ENCODE measurements at places on chromosomes 11 and 22.

- peak; percentile 18 for DNase-seq
These were observed 18.4 kb downstream of the MS4A6E start for GRCh38 chr11:60345489-60345888.

DNA sequence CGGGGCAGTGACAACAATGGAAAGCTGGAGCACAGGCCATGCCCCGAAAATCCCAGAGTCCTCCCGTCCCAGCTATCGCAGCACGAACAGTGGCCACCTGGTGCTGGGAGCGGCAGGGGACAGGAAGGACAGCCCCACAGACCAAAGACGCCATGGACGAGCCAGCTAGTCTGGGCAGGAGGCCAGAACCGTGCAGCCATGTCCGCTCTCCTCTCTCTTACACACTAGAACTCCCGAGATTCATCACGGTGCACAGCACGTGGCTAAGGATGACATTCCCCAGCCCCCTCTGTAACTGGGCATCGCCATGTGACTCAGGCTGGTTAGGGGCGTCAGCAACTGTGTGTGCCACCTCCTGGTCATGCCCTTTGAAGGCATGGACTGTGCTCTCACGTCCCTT lies 4.6 kb downstream of the CDPF1 start:
- DNase-seq, result no peak

DNA sequence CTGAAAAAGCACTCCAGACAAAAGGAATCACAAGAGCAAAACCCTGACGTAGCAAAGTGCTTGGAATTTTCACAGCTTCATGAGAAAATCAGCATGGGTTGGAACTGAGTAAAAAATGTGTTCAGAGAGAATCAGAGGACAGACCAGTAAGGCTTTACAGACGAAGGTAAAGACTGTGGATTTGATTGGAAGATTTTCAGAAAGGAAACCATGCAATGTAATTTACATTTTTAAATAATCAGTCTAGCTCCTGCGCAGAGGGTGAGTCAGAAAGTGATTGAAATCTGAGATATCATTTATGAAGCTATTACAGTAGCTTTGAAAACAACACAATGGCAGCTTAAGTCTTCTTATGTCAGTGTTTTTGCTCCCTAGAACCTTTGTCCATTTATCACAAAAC lies 1122.3 kb downstream of the LRRC4C start:
- no peak for DNase-seq

DNA sequence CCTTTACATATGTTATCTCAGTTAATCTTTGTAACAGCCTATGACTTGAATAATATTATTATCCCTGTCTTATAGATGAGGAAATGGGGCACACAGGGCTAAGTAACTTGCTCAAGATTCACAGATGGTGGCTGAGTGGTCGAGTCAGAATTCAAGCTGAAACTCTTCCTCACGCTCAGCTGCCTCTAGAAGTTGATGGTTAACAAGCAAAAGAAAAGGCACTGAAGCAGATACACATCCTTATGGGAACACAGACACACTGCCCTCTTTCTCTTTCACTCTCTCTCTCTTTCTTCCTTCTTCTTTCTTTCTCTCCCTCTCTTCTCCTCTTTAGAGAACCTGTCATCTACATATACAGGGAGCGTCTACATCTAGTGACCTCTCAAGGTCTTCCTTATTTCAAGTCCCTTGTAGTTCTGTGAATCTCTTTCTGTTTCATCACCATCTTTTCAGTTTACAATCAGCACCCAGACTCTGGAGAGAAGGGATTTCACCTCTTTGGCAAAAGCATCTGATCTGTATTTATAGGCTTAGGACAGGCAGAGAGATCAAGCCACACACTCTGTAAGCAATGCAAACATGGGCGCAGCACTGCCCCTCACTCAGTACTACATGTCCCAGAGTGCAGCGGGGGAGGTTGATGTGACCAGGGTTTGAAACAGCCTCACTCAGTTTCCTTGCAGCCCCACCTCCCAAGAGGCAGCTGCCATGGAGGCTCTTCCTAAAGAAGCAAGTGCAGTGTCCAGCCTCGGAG lies 75.7 kb downstream of the GRAMD1B start:
- no peak for DNase-seq

DNA sequence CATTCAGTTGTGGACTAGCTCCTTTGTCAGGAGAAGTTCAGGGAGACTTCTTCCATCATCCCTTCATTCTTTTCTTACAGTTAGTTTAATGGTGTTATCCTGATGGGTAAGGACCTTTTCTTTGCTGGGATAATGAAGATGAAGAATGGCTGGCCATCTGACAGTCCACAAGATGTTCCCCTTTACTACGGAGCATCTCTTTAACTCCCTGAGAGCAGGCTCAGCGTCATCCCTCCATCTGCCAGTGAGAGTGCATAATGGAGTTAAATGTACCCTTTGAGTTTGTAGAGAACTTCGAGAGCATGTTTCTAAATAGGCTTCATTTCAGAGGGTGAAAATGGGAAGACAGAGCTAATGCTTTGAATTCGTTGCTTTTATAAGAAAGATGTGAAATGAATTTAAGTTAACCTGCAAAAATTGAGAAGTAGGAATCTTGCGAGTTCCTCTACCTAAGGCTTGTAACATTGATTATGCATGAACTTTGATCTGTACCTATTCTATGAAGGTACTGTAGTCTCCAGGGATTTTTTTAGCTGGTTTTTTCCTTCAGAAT lies 1.7 kb downstream of the EP300 start:
- peak; percentile 34 for DNase-seq

GRCh38 chr22:37672920-37673455 lies 2.4 kb upstream of the LGALS1 start:
- DNase-seq, result peak; percentile 26

GRCh38 chr22:43474161-43475101 lies 62.6 kb downstream of the MPPED1 start:
- DNase-seq, result no peak
